ENCODE measurements at places on chromosomes 7 and 10.

- DNase-seq = peak; percentile 49
Observed at GRCh38 chr10:119268871-119269506, 61.6 kb downstream of the GRK5 start.

DNA sequence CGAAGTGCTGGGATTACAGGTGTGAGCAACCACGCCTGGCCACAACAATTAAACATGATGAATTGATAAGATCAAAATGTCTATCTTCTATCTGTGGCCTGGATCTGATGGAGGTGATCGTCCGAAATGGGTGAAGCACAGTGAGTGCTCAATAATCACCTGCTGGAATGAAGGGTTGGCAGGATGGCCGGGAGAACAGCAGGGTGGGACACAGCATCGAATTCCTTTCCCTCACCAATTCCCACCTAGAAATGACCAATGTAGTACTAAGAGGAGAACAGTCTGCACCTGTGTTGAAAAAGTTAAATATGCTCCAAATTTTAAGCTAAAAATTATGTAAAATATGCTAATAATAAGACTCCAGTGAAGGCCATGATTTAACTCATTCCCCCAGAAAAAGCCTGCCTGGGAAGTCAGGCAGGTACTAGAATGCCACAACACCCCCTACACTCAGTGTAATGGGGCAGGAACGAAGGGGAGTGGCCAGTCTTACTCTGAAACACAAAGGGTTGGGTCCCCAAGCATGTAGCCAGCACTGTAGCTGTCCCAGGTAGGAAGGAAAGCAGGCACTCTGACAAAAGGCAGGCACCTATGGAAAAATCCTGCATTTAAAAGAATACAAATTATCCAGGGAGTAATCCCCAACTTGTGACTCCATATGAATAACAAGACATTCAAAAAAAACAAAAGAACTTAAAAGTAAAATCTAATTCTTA, 110.3 kb downstream of the VPS41 start:
- DNase-seq = no peak

- DNase-seq = no peak
Observed at GRCh38 chr10:22682237-22683139, 31.9 kb downstream of the PIP4K2A start.

GRCh38 chr7:28729281-28729680, 228.8 kb downstream of the TRIL start:
- no peak for DNase-seq

GRCh38 chr10:124470544-124471434, 9.2 kb downstream of the LHPP start:
- DNase-seq = no peak

DNA sequence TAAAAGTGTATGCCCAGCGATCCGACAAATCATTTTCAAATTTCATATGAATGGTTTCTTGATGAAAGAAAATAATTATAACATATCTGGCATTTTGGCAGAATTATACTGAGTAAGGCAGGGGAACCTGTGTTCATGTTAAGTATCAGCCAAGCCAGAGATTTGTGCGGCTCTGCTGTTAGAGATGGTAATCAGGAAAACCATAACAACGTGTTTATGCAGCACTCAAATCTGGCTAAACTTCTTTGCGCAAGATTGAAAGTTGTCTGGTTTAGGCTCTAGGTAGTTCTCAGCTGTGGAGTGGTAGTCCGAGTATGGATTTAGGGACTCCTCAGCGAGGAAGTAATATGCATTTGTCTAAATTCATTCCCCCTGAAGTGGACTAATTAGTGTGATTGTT, 8.9 kb upstream of the CTBP2 start:
- DNase-seq = no peak

- DNase-seq = no peak
Observed at GRCh38 chr10:115936926-115937767, 335.9 kb downstream of the GFRA1 start.

- DNase-seq = no peak
Observed at GRCh38 chr7:20417260-20417659, 86.6 kb downstream of the ITGB8 start.

DNA sequence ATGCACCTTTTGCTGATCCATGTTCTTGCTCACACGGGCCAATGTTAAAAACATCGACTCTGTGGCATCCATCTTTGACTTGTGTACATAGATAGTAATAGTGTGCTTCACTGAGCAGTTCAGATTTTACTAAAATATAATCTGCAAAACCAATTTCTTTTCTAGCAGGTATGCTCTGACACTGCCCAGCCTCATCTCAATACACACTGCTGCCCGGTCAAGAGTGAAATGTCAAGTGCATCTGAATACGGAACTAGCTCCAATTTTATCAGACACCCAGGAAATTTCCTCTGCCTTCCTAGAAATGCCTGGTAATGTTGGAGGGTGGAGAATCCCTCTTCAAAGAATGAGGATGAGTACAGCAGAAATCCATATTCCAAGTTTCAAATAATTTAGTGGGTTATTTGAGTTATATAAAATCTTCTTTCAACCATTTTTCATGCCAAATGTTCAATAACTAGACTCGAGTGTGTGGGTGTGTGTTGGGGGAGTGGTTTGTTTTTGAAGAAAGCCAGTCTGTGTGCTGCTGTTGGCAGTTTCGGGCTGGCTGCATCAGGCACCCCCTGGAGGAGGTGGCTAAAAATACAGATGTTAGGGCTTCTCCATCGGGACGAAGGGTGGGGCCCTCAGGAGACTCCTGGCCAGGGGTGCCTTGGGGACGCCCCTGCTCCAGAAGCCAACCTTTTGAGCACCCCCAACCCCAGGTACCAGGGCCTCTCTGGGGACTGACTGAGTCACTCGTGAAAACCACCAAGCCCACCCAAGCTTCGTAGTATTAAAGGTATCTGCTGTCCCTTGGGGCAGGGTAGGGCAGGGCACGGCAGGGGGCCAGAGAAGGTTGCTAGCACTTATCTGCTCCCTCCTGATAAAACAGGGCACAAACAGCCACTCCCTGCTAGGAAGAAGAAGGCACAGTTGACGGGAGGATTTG, 15.4 kb downstream of the CTBP2 start:
- no peak for DNase-seq

- DNase-seq = no peak
Observed at GRCh38 chr7:26279405-26279804, 12.3 kb upstream of the SNX10 start.

GRCh38 chr7:27863880-27864279, 123.9 kb downstream of the TAX1BP1 start:
- DNase-seq = no peak

DNA sequence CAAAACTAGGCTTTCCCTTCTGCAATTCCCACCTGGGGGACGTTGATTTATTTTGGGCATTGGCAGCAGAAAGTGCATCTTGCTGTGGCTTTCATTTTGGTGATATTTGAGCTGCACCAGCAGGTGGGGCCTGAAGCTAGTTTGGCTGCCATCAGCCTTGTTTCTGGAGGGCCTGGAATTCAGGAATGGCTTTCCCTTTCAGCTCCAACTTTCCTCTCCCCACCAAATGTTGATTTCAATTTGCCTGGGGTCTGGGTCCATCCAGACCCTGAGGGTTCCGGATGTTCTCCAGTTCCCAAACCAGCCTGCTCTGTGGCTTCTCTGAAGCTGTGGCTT, 640.4 kb downstream of the TYW1 start:
- no peak for DNase-seq

DNA sequence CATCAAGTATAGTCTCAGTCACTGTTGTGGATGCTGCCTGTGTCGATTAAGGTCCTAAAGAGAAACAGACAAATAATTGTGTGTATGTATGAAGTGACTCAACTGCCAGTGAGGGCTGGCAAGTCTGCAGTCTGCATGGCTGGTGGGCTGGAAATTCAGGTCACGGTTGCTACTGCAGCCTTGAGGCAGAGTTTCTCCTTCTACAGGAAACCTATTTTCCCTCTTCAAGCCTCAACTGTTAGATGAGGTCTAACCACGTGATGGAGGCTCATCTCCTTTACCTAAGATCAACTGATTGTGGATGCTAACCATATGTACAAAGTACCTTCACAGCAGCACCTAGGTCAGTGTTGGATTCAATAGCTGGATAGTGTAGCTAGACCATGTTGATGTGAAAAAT, 29.9 kb downstream of the MBL2 start:
- no peak for DNase-seq

DNA sequence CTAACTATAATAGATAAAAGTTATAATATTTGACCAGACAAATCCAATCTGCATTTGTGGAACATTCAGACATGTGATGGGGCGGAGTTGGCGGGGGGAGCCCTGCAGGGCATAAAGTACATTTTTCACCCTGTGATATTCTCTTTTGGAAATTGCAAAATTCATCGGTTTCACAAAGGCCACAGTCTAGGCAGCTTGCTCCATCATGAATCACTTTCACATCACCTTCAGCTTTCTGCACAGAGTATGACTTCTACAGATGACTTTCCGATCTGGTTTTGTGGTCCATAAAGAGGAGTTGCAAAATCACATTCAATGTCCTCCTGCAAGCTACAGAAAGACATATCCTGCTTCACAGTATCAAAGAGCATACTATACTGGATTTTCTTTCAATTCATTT, 51.4 kb upstream of the APBB1IP start:
- no peak for DNase-seq

GRCh38 chr7:459584-460373, 59.9 kb downstream of the PDGFA start:
- DNase-seq = no peak

DNA sequence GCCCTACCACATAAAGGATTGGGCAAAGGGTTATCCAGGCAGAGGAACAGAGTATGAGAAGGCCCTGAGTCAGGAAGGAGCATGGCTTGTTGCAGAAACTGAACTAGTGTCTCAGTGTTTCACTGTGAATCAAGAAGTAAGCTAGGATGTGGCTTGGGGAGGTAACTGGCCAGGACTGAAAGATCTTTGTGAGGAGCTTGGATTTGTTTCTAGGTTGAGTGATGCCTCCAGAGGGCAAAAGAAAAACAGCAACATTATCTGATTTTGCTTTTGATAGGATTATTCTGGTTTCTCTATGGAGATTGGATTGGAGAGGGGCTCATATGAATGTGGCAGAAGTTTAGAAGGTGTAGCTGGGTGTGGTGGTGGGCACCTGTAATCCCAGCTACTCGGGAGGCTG, 137.9 kb upstream of the HDAC9 start:
- DNase-seq = no peak

- no peak for DNase-seq
Observed at GRCh38 chr10:7651853-7652470, 14.8 kb downstream of the ITIH5 start.

DNA sequence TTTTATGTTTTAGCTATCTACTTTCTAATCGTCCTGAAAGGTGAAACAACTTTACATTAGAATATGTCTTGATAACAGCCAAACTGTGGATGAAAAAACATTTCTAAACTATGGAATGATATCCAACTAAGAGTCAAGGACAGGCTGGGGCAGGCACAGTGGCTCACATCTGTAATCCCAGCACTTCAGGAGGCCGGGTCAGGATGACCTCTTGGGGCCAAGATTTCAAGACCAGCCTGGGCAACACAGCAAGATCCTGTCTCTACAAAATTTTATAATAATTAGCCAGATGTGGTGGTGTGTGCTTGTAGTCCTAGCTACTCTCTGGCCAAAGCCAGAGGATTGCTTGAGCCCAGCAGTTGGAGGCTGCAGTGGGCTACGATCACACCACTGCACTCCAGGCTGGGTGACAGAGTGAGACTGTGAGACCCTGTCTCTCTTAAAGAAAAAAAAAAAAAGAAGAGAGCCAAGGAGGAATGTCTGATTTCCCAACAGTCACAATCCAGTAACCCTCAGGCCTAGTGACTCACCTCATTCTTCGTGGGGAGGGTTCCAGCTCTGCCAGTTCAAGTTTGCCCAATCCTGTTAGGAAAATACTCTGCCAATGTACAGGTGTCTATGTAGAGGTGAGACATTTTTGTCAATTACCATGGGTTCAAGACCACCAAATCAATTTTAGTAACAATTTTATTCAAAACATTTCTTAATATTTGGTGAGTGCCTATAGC, 14.6 kb upstream of the FZD1 start:
- no peak for DNase-seq

GRCh38 chr10:46541017-46541661, 15.3 kb downstream of the GPRIN2 start:
- no peak for DNase-seq

DNA sequence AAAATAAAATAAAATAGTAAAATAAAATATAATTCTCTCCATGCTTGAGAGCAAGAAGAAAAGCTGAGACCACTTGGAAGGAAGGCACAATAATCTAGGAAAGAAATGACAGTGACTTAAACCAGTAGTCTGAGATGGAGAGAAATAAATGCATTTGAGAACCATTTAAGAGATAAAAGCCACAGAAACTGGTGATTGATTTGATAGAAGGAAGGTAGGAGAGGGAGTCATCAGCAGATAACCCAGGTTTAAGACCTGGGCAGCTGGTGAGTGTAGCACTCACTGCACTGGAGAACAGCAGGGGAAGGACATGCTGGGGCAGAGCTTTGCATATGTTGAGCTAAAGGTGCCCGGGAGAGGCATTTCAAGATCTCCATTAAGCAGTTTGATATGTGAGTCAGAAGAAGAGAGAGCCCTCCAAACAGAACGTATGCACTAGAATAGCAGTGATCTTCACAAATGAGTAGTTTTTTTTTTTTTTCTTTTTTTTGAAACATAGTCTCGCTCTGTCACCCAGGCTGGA, 268.0 kb downstream of the DYNC1I1 start:
- DNase-seq = no peak

DNA sequence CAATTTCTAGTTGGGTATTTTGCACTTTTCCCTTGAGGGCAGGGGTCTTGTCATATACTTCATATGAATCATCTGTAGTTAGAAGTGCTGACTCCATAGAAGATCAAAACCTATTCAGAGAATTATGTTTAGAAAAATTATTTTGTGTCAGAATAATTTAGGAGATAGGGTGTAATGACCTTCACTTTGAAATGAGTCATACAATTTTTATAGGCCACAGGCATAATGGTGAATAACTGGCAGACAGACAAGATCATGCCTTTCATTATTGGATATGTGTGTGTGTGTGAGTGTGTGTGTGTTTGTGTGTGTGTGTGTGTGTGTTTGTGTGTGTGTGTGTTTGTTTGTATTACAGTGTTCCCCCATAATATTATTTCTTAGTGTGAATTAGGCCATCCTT, 523.0 kb downstream of the ANKRD7 start:
- DNase-seq = no peak

GRCh38 chr7:157335236-157335635, 1.6 kb upstream of the DNAJB6 start:
- no peak for DNase-seq
